ENCODE measurements at places on chromosomes 4 and X.

DNA sequence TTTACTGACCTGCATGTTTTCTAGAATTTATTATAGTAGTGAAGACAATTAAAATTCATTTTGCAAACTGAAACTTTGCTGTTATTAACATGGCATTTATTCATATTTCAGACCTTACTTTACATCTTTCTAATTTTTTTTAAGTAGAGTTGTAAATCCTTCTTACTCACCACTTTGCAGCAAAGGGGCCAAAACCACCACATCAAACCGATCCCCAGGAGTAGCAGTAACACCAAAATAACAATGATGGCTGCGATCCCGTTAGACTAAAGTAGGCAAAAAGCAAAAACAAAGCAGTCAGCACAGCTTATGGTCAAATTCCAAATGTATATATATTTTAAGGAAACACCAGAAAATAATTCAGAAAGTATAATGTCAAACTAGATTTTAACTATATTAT, 64.7 kb downstream of the ANTXR2 start:
- no peak for DNase-seq

DNA sequence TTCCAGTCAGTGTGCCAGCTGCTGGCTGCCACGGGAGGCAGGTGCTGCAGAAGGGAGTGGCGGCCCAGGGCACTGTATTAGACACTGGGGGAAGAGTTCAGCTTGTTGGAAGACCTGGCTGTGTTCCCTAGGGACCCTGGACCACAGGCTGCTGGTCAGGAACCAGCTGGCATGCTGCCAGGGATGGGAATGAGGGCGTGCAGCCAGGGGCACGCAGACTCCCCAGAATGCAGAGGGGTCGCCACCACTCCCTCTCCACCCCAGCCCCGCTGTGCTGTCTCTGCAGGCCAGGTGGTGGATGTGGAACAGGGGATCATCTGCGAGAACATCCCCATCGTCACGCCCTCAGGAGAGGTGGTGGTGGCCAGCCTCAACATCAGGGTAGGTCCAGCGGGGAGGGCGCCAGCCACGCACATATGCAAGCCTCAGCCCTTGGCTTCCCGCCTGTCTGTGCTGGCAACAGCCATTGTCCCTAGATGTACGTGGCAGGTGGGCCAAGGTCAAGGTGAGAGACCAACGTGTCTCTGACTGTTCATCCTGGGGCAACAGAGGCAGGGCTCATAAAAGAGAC, 12.3 kb downstream of the ABCD1 start:
- no peak for DNase-seq

- DNase-seq: no peak
These were observed 28.3 kb upstream of the AMELX start for GRCh38 chrX:11264925-11265324.

- no peak for DNase-seq
These were observed 60.2 kb upstream of the PNPLA4 start for GRCh38 chrX:7987160-7988012.

- DNase-seq: no peak
These were observed 113.6 kb upstream of the TEX13C start for GRCh38 chrX:125205918-125206665.

DNA sequence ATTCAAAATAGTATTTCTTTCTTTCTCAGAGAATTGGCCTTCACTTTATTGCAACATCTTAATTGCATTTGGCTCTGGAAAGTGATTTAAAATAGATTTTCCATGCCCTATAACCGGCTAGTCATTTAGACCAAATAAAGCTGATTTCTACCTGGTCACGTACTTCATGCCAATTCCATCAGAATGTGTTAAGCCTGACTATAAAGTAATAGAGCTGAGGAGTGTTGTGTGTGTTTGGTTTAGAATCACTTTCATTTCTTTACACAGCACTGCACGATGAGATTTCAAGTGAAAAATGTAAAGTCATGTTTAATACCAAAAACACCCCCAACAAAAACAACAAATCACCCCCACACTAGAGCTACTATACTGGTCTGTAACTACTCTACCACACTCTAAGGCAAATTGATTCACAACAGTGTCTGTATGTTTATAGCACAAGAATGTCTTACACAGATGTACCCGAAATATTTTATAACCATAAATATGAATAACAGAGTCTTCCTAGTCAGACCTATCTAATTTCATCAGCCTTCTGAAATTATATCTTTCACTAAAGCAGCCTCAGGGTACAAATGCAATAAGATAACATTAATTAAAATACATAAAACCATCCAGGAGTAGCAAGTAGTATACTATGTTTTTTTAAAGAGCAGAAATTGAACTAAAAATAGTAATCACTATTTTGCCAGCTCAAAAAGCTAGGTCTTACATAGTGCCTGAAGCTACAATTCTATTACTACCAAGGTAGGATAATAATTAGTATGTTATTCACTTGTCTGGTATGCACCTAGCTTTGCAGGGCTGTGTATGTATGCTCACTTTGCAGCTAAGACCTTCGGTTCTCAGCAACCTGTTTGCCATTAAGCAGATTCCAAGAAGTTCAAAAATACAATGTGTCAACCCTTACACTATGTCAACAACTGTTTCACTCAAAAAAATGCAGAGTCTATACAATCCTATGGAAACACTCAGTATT, 28.4 kb downstream of the APBB2 start:
- no peak for DNase-seq

- no peak for DNase-seq
These were observed 13.3 kb downstream of the SLC2A9 start for GRCh38 chr4:10007793-10008608.

DNA sequence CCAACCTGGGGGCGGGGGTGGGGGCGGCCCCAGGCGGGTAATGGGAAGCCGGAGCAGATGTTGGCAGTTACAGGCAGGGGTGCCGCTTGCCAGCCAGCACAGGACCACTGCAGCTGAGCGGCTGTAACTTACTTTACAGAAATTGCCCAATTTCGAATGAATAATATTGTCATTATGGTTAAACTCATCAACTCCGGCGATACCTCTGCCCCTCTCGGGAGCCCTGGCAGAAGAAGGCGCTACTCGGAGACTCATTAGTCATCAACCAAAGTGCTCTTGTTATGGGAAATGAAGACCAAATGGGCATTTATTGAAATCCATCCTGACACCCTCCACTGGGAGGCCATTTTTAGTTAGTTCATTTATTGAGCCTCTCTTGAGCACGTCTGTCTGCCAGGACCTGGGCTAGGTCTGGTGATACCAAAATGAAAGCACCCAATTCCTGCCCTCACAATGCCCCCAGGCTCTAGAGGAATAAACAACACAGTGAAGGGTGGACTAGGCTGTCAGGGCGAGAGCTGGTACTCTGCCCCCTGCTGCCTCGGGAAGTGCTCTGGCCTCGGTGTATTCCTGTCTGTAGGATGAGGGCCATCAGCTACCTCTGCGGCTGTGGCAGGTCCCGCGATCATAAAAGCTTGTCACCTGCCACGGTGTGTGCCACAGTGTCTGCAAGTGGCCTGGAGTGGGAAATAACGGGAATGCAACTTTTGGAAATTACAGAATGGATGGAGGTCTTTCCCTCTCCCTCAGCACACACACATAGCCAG, 159.1 kb upstream of the PSAPL1 start:
- DNase-seq: no peak

DNA sequence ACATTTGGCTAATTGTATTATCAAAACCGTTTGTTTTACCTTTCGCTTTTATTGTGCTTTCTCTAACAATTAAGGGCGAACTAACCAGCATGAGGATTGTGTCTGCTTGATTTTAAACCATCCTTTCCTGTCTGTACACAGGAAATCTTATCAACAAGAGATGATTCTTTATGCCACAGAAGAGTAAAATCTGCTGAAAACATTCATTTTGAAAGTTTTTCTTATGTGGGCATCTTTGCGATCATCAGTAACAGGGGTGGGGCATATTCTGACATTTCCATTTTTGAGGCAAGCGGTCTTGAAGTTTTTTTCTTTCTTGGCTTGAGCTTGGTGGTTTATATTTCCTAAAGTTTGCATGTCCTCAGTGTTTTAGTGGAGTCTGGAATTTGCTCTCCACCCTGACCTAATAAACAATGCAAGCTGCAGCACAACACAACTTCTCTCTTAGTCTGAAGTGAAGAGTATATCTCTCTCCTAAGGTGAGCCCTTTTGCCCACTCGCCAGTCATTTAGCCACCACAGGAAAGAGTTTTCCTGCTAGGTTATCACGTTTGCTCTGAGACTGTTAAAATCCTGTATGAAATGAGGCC, 26.6 kb downstream of the NFKB1 start:
- DNase-seq: no peak

GRCh38 chrX:2679534-2680485, 11.3 kb upstream of the CD99 start:
- DNase-seq: no peak

DNA sequence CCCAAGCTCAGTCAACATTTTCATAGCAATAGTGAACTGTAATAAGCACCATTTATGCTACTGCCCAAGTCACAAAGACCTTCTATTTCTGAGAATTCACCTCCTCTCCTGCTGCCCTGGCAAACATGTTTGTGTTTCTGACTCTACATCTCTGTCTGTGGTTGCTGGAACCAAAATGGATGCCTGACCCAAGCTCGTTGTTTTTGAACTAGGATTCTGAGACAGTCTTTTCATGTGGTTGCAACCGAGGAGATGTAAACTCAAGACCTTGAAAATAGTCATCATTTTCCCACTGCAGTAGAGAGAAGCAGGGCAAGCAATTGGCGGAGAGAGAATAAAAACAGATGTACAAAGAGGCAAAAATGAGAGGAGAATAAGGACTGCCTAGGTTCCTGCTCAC, 160.2 kb downstream of the RAB28 start:
- DNase-seq: no peak

- no peak for DNase-seq
These were observed 33.3 kb upstream of the LONRF3 start for GRCh38 chrX:118941147-118941546.

DNA sequence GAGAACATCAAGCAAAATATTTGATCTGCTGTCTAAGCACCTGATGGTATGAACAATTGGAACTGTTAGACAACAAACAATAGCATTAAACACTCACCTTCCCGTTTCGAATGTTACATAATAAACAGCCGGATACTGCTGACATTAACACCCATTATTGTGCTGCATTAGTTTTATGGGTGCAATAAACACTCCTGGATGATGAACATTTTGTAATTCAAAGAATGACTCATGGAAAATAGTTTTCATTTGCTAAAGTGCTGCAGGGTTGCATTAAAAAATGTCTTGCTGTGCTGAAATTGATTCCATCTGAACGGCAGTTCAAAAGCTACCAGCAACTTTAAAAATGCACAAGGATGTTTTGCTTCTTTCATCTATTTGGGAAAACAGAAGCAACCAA, 100.8 kb upstream of the SORBS2 start:
- DNase-seq: no peak

- no peak for DNase-seq
These were observed 30.8 kb downstream of the DIAPH2 start for GRCh38 chrX:96715481-96715880.

DNA sequence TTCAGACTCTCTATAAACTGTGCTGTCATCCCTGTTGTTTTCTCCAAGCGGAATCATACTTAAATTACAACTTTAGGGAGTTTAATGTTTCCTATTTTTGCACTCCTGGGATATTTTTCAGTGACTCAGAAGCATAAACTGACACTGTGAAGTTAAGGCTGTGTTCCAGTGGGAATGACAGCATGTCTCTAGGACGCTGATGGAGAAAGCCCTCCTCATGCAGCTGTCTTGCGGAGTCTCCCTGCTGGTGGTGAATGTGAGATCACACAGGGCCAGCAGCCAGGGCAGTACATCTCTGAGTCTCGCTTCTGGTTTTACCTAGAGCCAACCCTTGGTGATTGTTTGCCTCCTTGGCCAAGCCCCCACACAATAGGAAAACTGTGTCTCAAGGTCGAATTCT, 53.3 kb downstream of the NFKB1 start:
- no peak for DNase-seq

DNA sequence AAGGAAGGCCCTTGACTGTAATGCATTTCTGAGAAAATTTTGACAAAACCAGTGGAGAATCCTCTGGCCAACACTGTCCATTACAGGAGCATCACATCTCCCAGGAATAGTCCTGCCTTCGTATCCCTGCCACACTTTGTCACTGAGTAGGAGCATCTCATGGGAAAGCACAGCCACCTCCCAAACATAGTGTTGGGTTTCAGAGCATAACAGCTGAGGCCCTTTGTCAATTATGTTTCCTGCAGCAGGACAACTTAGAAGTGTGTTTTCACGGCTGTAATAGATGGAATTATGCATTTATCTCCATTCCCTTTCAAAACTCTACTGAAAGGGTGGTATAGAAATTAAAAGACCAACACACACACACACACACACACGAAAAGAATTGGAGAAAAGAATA, 91.1 kb upstream of the SMAD1 start:
- DNase-seq: no peak

DNA sequence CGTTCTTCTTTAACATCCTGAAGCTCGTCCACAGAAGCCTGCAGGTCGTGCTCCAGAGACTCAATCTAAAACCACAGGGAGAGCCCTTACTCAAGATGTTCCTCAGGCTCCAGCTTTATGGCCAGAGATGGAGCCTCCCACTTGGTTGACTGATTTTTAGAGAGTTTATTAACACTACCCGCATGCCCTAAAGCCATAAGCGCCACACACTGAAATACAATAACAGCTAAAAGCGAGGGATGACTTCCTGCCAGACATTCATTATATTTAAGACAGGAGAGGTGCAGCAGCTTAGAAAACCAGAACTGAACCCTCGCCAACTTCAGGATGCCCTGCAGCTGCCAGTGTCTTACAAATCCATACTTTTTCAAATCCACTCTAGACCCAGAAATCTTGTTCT, 42.0 kb downstream of the SOD3 start:
- DNase-seq: no peak

DNA sequence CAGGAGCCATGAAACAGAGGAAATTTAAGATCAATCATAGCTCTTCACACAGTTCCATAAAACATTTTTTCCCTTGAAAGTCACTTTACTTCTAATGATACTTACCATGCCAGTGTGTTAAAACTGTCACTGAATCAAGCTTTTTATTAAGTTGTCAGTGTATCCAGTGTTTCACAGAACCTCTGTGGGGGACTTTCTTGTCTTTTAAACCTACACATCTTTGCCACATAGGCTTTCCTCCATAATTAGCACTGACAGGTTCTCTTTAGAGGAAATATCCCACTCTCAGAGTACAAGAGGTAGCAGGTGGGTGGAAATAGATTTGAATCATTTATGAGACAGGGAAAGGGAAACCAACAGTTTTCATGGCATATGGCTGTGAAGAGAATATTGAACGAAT, 25.8 kb upstream of the DYNLT3 start:
- DNase-seq: no peak
